HL-60 (cell line): ENCODE measurements at places on chromosomes 1 and 21.
A peak's percentile ranks its signal among the peaks of the same experiment; 100 is the strongest.

DNA sequence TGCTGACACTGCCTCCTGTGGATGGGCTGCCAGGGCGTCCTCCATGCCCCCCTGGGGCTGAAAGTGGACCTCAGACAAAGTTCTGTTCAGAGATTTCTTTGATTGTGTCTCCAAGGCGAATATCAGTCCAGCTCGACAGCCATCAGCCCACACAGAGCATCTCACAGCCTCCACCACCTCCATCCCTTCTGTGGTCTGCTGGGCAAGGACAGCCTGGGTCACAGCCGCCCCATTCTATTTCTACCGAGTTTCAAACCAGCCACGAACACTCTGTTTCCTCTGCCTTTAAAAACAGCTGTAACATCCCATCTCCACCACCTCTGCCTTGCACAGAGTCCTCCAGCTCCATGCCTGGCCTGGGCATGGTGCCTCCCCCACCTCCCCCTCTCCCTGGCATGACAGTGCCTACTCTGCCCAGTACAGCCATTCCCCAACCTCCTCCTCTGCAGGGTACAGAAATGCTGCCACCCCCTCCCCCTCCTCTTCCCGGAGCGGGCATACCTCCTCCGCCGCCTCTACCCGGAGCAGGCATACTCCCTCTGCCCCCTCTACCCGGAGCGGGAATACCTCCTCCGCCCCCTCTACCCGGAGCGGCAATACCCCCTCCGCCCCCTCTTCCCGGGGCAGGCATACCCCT is 115.5 kb downstream of the FMN2 start:
- no peak for DNase-seq

- DNase-seq = no peak
These were observed 836 bp downstream of the OLFML3 start for GRCh38 chr1:113980110-113980509.

DNA sequence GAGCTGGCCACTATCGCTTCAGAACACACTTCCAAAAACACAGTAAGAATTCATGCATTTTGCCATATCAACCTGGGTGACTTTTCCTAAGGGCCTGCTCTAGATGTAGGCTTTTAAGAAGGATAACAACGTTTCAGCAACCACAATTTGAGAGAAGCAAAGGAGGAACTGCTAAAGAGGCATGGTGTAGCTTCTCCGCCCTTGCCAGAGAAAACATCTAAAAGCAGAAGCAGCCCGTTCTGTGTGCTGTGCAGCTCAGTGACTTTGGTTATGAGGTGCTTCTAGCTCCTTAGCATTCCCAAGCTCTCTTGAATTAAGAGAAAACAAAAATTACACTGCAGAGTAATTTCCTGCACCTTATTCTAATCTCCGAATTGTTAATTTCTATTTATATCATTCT is 2.7 kb downstream of the PER3 start:
- no peak for DNase-seq

DNA sequence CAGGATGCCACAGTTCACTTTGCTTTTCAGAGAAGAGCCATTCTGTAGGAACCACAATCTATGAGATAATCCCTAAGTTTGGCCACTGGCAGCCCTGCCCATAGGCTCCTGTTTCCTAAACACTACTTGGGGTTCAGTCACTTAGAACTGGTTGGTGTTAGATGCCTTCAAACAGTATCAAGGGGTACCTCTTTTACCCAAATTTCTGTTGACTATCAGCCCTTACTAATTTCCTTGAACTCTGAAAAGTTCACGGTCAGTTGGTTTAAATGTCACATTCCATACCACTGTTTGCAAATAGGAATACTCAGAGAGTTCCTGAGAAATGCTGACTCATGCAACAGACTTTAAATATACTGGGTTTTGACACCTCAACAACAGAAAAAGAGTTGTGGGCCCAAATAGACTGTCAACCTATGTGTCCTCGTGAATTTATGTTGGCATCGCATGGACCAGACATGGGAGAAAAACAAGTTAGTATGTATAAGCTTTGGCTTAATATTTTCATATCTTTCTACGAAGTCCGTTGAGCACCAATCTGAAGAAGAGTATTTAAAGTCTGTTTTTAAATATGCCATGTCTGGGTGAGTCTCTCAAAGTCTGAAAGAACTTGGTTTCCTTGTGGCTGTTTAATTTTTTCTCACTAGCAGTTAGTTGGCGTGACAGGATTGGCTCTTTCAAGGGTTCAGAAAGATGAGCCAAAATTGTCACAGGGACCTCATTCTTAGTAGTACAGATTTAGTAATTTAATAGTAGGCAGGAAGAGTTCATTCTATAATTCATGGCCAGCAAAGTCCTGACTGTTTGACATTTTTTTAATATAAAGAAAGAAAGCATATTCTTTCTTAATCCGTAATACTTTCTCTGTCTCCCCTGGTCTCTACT is 56.5 kb upstream of the ZNF326 start:
- DNase-seq = no peak

DNA sequence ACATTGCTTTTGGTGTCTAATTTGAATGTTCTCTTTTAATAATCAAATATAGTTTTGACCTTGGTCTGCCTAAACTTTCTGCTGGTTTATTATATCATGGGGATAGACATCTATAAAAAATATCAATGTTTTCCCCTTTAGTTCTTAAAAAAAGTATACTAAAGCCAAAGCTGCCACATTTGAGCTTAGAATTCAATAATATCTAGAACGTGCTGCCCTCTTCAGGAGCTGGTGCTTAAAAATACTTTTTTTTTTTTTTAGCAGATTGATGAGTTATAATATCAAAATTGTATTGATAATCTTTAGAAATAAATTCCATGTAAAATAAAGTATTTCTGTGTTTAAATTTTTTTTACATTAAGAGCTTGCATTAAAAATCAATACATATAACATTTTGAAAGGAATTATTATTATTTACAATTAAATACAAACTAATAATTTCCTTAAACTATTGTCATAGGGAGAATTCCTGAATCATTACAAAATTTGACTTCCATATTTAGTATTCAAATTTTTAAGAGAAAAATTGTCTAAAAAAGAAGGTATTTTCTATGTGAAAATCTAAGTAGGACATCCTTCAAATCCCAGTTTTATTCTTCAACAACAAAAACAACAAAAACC is 40.1 kb upstream of the ADGRL2 start:
- DNase-seq = no peak

GRCh38 chr1:78214334-78214733 is 168.6 kb downstream of the GIPC2 start:
- no peak for DNase-seq

- DNase-seq = no peak
These were observed 64.2 kb downstream of the SERINC2 start for GRCh38 chr1:31476891-31477846.

DNA sequence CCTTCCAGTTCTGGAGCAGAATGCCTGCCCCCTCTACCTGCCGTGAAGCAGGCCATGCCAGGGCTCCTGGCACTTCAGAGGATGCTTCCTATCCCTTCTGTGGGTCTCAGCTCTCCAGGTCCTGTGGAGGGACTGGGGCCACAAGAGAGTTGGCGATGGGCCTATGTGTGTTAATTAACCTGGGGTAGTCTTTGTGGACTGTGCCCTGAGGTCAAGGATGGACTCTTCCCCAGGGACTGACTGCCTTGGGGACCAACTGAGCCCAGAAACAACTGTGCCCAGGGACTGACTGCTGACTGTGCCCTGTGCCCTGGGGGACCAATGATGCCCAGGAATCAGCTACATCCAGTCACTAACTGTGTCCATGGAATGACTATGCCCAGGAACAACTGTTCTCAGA is 37.5 kb upstream of the POU3F1 start:
- no peak for DNase-seq

- DNase-seq = no peak
These were observed 455.2 kb downstream of the PTPRU start for GRCh38 chr1:29691499-29691898.

GRCh38 chr1:8349961-8350360 is 32.0 kb downstream of the SLC45A1 start:
- DNase-seq = no peak

- peak; percentile 18 for DNase-seq
These were observed 33.4 kb downstream of the CACNA1E start for GRCh38 chr1:181516706-181517105.

DNA sequence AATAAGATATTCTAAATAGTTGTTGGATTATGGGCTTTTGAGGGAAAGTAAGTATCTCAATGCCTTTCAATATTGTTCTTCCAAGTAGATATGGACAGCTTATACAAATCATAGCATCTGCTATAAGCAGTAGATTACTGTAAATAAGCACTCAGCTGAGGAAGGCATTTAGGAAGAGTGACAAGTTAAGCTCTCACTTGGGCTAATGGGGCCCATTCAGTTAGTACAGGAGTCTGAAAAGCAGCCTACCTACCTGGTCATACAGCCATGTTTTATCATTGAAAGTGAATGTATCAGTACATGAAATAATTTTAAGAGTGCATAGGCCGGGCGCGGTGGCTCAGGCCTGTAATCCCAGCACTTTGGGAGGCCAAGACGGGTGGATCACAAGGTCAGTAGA is 73.1 kb downstream of the APP start:
- DNase-seq = no peak

DNA sequence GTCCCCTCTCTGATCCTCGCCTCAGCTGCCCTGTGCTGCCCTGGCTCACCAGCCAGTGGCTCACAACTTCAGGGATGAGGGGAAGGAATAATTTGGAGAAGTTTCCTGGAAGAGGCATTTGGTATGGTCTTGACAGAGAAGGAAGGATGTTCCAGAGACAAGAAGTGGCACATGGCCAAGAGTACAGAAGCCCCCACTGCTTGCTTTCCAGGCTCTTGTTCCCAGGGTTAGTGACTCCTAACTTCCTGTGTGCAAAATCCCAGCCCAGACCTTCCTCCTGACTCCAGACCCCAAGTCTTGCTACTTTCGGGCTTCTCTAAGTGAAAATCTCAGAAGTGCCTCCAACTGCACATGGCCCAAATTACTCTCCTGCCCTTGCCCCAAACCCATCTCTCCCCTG is 85.7 kb downstream of the HMGB4 start:
- no peak for DNase-seq
